ENCODE measurements at places on chromosomes 13 and 19.
A peak's percentile ranks its signal among the peaks of the same experiment; 100 is the strongest.

DNA sequence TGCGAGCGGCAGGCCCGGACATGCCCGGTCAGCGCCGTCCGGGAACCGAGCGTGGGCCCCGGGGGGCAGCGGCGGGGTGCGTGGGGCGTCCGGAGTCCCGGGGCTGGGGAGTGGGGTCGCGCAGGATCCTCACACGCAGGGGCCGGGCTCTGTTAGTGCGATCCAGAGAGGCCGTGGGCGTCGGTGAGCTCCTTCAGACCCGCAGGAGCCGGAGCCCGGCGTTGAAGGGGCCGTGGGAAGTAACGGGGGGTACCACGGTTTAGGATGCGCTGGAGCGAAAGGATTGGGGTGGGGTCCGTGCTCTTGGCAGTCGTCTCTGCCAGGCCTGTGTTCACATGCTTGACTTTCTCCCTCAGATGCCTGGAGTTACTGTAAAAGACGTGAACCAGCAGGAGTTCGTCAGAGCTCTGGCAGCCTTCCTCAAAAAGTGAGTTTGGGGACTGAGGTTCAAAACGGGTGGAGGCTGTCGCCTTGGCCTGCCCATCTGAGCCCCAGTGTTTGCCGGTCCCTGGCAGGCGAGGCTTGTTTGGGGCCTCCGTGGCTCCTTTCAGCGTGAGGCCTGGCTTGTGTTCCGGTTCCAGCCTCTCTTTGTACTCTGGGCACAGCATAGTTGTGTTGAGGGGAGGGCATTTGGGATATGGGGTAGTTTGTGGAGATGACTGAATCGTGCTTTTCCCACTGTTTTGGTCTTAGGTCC is 512 bp downstream of the RPS19 start:
- peak; percentile 20 for DNase-seq

GRCh38 chr13:75682326-75682725 is 46.2 kb downstream of the LMO7 start:
- no peak for DNase-seq

DNA sequence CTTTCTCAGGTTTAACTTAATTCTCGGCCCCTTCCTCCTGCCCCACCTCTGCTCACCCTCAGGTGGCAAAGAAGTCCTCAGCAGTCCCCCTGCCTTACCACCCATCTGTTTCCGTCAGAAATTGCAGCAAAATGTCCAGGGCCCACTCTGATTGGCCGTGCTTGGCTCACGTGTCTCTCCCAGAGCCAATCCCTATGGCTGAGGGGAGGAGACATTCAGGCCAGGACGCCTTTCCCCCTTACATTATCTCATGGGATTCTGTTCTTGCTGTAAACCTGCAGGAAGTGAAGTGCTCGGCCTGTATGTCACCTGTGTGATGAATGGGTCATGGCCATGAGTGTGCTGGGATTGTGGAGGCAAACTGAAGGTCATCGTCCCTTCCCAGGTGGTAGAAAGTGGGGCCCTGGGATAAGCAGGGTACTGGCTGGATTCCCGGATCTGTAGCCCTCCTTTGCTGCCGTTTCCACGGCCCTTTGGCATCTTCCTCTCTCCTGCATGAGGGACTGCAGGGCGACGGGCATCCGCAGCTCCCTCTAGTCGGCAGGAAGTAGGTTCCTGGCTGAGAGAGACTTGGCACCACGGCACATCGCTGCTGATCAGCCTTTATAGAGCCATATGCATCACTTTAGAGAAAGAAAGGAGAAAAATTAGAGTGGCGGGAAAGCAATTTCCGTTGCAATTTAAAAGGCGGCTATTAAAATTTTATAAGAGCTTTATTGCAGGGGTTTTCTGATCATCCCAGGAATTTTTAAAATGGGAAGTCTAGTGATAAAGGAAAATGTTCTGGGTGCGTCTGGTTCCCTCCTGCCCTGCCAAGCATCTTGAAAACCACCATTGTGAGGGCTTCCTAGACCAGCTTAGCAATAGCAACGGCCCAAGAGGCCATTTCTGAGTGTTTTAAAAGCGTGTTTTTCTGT is 118.2 kb downstream of the SIPA1L3 start:
- DNase-seq = no peak

- no peak for DNase-seq
Observed at GRCh38 chr13:50208826-50209335, 193.6 kb downstream of the KCNRG start.

DNA sequence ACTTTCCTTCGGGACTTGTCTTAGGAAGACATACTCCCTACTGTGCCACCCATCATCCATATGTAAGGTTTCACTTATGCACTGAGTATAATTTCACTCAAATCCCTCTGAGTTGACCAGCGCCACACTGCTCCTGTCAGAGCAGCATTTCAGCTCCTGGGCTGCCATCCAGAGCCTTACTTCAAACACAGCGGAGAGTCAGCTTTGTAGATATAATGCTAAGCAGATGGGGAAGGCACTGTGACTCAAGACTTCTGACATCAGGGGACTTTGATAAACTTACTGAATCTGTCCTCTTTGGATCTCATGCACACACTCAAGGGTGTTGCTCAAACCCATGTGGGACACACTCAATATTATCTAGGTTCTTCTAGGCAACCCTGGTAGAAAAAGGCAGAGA is 34.9 kb downstream of the DOCK9 start:
- no peak for DNase-seq

DNA sequence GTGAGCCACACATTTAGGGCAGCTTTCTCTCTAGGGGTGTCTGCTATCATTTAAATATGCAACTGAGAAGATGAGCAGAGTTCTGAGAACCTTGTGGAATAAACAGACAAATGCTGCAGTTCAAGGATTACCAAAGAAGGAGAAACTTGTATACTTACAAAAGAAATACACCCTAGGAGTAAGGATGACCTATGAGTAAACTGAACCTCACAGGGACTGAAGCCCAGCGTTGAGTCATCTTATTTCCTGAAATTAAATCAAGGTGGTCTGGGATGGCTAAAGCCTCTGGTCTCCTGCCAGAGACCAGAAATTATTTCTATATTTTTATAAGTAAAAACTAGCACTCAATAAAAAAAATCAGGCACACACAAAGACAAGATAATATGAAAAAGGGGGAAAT is 40.1 kb downstream of the FAM216B start:
- no peak for DNase-seq

GRCh38 chr13:27455331-27455855 is 5.0 kb upstream of the MTIF3 start:
- no peak for DNase-seq

- DNase-seq = no peak
Observed at GRCh38 chr13:51801631-51802099, 2.3 kb downstream of the DHRS12 start.

GRCh38 chr13:79662882-79663281 is 181.9 kb downstream of the NDFIP2 start:
- no peak for DNase-seq

DNA sequence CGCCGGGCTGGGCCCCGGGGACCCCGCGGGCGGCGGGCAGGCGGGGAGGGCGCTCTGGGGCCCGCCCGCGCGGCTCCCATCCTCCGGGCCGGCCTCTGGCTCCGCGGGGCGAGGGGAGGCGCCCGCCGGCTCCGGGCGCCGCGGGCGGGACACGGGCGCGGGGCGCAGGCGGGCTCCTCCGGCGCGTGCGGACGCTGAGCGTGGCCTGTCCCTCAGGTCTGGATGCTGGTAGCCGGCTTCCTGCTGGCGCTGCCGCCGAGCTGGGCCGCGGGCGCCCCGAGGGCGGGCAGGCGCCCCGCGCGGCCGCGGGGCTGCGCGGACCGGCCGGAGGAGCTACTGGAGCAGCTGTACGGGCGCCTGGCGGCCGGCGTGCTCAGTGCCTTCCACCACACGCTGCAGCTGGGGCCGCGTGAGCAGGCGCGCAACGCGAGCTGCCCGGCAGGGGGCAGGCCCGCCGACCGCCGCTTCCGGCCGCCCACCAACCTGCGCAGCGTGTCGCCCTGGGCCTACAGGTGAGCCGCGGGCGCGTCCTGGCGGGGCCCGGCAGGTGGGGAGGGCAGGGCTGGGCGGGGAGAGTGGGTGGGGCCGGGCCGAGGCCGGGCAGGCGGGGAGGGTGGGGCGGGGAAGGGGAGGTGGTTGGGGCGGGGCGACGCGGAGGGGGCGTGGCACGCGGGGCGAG is 420 bp downstream of the IL17D start:
- DNase-seq = peak; percentile 65

DNA sequence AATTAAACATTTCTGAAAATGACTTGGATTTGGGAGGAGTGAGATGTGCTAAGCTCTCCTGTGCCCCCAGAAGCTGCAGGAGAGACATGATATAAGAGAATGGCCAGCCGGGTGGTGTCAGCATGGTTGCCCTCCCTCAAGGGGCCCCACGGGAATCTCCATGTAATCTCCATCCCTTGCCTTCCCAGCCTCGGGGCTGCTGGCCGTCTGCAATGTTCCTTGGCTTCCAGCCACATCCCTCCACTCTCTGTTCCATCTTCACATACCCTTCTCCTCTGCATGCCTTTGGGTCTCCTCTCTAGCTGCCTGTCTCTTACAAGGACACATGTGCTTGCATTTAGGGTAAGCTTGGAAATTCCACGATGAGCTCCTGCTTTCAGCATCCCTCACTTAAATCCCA is 172.0 kb downstream of the TSHZ3 start:
- DNase-seq = no peak

GRCh38 chr13:65613004-65613403 is 1617.1 kb downstream of the PCDH9 start:
- no peak for DNase-seq

DNA sequence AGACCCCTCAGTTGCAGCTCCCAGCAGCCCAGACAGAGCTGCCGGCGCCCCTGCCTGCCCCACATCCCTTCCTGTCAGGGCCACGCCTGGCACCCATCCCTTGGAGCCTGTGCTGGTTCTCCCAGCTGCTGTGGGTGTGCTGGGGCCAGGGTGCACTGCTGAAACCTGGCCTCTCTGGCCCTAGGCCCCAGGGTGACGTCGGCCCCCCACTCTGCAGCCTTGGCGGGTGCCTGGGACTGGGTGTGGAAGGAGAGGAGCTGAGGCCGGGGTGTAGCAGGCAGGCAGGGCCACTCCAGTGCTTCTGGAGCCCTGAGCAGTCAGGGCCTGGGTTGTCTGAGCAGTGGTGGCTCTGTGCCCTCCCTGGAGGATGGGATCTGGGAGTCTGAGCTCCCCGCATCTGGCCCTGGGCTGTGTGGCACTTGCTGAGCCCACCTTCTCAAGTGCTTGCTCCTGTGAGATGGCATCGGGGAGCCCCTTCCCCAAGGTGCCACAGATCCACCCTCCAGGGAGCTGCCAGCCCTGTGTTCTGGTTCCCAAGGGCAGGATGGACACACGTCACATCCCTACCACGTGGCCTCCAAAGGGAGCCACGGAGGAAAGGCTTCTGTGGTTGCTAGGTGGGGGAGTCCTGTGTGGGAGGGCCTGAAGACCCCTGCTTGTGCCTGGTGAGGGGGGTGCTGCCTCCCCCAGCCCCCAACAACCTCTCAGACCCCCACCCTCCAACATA is 5.2 kb downstream of the PLEKHJ1 start:
- DNase-seq = no peak

GRCh38 chr13:58729361-58729760 is 1097.8 kb downstream of the PCDH17 start:
- DNase-seq = no peak

DNA sequence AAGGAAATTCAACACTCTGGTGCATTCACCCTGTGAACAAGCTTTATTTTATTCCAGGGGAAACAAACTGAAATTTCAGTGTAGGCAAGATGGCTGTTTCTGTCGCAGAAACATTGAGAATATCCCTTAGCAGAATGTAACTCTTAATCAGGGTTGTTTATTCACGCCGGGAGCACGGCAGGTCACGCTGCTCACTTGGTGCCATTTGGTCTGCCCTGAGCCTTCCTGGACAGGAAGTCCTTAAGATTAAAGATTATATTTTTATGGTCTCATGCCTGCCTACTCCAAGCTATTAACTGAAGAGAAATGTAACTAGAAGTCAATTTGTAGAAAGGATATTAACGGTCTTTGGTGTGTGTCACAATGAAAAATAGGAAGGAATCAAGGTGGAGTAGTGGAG is 185.3 kb upstream of the ARGLU1 start:
- no peak for DNase-seq

GRCh38 chr19:16463991-16464575 is 7.7 kb downstream of the EPS15L1 start:
- DNase-seq = no peak

DNA sequence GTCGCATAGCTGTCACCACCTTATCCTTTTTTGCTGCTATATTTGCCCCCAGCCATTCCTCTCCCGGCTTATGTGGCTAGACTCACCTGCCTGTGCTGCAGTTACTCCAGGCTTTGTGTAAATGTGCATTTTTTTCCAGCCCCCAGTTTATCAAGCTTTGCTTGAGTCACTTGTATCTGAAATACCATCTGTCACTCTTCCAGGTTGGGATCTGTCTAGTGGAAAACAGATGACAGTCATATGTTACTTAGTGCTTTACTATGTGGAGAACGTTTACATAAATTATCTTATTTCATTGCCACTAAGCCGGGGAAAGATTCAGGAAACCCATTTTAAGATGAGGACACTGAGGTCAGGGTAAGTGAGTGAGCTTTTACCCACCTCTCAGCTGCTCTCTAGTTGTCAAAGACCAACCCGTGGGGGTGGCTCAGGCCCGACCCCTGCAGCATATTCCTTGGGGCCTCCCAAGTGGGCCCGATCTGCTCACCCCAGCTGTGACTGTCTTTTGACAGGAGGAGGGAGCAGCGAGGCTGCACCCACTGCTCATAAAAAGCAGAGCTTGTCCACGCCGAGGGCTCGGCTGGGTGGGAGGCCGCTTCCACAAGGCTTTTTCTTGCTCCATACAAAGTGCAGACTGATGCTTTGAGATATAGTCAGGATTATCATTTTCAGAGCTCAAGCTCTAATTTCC is 7.2 kb downstream of the GJB2 start:
- no peak for DNase-seq

DNA sequence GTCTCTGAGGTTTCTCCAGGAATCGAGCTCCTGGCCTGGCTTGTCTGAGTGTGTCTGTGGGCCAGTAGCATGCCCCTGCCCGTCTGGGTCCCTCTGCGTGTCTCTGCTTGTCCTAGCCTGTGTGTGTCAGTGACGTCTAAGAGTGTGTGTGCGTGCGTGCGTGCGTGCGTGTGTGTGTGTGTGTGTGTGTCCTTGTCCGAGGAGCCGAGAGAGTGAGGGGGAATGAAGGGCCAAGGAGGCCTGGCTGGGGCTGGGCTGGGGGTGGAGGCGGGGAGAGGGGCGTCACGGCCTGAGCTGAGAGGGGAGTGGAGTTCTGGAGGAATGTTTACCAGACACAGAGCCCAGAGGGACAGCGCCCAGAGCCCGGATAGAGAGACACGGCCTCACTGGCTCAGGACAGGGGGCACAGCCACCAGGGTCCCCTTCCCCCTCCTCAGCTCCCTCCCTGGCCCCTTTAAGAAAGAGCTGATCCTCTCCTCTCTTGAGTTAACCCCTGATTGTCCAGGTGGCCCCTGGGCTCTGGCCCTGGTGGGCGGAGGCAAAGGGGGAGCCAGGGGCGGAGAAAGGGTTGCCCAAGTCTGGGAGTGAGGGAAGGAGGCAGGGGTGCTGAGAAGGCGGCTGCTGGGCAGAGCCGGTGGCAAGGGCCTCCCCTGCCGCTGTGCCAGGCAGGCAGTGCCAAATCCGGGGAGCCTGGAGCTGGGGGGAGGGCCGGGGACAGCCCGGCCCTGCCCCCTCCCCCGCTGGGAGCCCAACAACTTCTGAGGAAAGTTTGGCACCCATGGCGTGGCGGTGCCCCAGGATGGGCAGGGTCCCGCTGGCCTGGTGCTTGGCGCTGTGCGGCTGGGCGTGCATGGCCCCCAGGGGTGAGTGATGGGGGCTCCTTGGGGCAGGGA is at the start of gene AXL:
Gene AXL (plus strand): TSS at position 609 of the 893 bp plus-strand sequence. CDS start 170 bp downstream, at position 779.
- no peak for DNase-seq

- no peak for DNase-seq
Observed at GRCh38 chr19:2812414-2813234, 7.0 kb upstream of the ZNF554 start.

GRCh38 chr19:43754253-43754502 is 584 bp downstream of the SMG9 start:
- no peak for DNase-seq

GRCh38 chr19:3396881-3397265 is 30.5 kb downstream of the NFIC start:
- DNase-seq = no peak

Measured in activated T-helper 1 cell treated with Interleukin-2 at 50 U/mL for 16 hours (primary cell).